ENCODE measurements at places on chromosomes 2 and 18.
A peak's percentile ranks its signal among the peaks of the same experiment; 100 is the strongest.

DNA sequence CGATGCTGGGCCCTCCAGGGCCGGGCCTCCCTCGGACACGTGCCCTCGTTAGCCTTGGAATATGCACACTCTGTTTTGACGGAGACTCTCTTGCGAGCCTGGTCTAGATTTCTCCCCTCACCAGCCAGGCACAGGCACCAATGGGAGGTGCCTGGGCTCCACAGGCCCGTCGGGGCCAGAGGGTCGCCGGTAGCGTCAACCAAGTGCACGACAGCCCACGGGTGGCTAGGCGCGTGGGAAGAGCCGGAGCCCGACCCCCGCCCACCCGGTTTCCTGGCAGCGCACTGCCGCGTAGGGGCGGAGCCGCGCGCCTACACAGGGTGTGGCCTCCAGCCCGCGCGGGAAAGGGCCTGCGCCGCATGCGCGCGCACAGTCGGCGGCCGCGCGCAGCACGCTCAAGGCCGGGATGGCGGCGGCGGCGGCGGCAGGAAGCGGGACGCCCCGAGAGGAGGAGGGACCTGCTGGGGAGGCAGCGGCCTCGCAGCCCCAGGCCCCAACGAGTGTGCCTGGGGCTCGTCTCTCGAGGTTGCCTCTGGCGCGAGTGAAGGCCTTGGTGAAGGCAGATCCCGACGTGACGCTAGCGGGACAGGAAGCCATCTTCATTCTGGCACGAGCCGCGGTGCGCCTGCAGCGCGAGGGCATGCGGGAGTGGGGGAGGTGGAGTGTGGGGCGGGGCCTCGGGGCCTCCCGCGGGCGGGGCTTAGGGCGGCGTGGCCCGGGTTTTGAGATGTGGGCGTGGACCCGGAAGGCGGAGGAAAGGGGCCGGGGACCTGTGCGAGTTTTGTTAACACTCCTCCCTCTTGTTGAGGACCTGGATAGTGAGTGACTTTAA, at the start of gene POLE4:
POLE4 (plus strand) TSS at position 370 of the 832 bp plus-strand sequence; CDS start at position 407, 37 bp downstream.
- peak; percentile 96 for DNase-seq

DNA sequence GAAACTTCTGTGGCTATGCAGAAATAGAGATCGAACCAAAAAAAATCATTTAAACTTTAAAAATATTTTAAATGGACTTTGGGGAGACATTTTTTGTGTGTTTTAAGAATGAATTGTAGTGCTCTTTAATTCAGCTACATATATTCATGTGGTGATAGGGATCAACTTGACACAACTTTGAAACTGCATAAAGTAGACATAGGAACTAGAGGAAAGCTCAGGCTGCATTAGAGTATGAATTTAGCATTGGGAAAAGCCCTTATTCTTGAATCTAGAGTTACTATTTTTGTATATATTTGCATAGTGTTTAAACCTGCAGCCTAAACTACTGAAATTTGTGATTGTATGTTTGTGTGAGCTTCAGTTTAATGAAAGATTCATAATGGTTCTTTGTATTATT, 78.3 kb downstream of the SLC39A10 start:
- no peak for DNase-seq

DNA sequence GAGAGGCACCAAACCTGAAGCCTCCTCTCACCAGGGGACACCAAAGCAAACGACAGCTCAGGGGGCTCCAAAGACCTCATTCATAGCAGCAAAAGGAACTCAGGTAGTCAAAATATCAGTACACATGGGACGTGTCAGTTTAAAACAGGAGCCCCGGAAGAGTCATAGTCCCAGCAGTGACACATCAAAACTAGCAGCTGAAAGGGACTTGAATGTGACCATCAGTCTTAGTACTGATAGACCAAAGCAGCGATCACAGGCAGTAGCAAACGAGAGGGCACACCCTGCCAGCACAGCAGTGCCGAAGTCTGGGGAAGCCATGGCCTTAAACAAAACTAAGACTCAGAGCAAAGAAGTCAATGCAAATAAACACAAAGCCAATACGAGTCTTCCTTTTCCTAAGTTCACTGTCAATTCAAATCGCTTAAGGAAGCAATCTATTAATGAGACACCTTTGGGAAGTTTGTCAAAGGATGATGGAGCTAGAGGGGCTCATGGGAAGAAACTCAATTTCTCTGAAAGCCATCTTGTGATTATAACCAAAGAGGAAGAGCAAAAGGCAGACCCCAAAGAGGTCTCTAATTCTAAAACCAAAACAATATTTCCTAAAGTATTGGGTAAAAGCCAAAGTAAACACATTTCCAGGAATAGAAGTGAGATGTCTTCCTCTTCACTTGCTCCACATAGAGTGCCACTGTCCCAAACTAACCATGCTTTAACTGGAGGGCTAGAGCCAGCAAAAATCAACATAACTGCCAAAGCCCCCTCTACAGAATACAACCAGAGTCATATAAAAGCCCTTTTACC, 1.2 kb downstream of the GALNT5 start:
- DNase-seq = no peak

- DNase-seq = no peak
Measured at GRCh38 chr2:156429211-156429610, 7.0 kb upstream of the GPD2 start.

DNA sequence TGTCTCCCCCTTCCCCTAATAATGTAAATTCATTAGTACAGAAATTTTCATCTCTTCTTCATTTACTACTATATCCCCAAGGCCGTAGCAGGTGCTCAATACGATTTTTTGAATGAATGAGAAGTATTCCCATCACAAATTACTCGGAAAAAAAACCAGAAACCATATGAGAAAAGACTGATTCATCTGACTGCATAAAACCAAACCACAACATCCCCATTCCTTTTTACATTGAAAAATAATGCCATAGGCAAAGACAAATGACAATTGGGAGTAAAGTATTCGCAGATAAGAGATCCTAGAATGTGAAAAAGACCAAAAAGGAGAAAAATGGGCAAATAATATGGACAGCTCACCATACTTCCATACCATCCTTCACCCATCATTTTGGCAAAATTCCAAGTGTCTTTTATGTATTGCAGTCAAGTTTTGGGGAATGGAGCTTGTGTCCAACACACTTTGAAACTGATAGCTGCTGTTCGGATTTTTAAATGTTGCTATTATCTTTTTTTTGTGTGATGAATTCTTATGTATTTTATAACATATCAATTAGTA, 1.5 kb downstream of the ZC3H8 start:
- DNase-seq = no peak

DNA sequence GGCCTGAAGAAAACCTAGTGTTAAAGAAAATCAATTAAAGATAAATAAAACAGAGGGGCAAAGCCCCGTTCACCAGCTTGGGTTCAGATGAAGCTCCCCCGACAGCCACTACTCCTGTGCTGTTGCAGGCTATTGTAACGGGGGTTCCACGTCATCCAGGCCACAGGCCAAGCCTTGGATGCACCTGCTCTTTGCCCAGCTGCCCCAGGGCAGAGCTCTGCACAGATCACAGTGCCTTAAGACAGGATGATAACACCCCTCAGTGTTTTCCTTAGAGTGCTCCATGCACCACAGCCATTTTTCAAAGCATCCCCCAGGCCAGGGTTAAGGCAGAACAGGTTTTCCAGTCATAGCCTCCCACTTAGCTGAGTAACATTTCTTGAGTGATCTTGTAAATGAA, 32.0 kb downstream of the FASTKD2 start:
- no peak for DNase-seq

DNA sequence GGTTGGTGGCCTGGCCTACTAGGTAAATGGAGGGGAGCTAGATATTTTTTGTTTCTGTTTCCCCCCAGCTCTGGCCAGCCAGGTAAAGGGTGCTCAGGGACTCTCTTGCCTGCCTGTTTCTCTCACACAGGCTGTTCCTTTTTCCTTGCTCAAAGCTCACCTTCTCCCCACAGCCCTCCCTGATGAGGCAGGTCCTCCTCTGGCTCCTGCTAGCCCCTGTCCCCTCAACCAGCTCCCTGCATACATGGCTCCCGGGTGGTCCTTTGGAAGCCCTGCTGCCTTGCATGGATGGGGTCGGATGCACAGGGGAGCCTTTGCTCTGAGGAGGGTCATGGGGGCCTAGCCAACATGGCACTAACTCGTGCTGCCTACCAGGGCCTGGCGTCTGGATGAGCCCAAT, 27.8 kb downstream of the DYSF start:
- no peak for DNase-seq

DNA sequence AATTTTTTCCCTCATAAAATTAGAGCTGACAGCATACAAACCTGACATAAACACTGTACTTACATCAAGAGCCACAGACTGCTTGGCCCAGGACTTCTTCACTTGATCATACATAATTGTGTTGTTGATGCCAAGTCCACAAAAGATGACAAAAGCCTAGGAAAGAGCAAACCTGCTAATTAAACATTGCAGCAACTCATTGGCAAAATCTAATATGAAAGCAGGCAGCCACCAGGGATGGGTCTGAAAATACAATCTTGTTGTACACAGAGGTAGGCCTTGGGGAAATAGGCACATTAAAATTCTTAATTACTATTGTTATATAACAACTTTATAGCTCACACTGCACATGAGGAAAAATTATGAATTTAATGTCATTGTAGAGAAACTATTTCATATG, 255.8 kb downstream of the PDE11A start:
- no peak for DNase-seq

- DNase-seq = no peak
Measured at GRCh38 chr2:95296011-95296410, 1.1 kb upstream of the KCNIP3 start.

DNA sequence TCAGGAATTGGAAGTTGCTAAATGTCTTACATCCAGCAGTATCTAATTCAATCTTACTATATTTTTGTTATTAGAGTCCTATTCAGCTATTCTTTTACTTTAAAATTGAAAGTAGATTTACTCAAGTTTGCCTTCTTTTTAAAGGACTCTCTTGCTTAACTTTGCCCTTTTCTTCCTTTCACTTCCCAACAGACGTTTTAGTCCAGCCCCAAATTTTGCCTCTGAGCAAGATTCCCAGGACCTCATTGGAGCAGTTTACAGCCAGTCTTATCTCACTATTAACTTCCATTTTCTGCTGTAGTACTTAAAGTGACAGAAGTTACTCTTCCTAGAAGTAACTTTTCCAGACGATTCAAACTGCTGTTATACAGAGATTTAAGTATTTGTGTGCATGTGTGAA, 1.7 kb upstream of the PRKD3 start:
- no peak for DNase-seq

- DNase-seq = no peak
Measured at GRCh38 chr2:25050128-25050527, 8.3 kb downstream of the EFR3B start.

DNA sequence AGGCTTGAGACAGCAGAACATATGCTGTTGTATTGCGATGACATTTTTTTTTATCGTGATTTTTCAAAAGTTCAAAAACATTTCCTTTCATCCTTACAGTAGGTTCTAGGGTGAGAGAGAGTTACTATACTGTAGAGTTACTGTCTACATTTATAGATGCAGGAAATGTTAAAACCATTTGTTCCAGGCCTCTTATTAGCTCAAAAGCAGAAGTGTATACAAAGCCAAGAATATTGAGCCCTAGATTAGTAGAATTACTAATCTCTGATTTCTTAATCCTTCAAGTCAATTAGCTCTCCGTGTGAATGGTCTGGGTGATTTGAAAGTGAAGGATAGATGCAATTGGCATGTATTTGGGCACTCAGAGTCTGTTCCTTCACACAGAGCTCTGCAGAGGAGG, 73.1 kb downstream of the MAPRE2 start:
- DNase-seq = no peak

DNA sequence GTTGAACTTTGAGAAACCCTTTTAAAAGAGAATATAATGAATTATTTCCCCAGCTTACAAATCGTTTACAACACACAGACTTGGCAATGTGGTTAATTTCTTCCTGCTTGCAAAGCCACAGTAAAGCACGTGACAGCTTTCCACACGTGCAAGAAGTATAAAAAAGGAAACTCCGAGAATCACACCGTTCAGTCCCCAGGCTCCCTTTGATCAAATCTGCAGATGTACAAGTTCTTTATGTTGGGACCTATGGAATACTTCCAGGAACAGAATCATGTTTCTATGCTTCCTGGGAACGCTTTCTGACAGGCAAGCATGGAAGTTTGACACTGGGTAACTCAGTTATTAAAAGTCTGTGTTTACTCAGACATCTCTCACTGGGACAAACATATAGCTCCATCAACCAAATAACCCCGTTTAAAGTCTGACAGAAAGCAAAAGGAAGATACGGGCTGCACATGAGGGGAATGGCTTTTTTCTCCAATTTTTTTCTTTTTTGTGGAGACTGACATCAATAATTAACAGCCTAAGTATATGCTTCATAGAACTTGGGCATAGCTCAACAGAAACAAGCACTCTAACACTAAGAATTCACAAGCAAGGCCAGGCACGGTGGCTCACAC, 134.8 kb downstream of the EIPR1 start:
- no peak for DNase-seq

DNA sequence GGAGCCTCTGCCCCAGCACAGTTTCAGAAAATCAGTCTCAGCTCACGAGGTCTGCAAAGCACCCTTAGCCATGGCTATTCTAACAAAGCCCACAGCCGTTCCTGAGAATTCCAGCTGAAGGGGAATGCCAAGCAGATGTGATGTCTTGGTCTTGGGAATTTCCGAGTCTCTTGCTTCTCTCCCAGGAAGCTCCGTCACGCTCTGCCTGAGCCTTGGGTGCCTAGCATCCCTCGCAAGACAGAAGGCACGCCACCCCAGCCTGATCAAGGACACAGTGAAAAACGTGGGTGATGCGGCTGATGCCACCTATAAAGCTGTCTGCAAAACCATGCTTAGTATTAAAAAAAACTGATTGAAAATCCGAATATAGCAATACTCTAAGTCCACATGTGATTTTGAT, 254.6 kb downstream of the SH3BP4 start:
- no peak for DNase-seq

DNA sequence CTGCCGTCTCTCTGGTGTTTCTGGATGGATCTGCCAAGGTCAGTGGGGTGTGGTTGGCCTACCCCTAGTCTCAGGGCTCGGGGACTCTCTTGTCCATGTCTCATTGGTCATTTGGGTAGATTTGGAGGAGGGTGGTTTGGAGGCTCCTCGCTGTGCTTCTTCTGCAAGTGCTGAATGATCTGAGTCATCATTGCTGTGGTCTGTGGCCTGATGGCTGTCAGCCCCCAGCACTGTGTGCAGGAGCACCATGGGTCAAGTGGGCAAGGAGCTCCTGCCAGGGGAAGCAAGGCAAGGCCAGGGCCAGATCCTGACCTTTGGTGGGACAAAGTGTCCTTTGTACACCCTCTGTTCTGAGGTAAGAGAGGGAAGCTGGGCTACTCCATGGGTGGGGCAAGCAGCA, 221.8 kb downstream of the FHOD3 start:
- no peak for DNase-seq

DNA sequence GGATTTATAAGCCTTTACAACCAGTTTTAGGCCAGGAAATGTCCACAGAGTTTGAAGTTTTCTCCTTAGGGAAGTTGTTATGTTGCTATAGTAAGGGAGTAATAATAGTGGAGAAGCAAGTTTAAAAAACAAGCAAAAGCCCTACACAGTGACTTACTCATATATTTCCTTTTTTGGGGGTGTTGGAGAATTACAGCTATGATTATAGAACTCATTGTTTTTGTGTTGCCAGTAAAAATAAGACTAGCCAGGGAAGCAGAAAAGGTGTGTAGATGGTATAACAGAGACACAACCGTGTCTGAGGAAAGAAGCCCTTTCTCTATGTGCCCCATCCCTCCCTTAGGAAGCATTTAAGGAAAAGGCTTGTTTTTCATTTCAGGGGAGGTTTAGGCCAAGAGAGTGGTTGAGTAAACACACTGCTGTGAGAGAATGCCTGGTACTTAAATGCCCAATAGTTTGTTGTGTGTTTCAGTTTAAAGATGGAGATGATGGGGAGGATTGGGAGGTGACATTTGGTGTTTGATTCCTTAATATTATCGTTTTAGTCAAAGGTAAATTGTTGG, 2.3 kb downstream of the VAPA start:
- no peak for DNase-seq

GRCh38 chr2:61710711-61711110, 143.1 kb downstream of the FAM161A start:
- DNase-seq = no peak

Measured in aorta (tissue), 5 donors.